Retinal pigment epithelial cell (primary cell): ENCODE measurements at places on chromosomes 5 and 9.

DNA sequence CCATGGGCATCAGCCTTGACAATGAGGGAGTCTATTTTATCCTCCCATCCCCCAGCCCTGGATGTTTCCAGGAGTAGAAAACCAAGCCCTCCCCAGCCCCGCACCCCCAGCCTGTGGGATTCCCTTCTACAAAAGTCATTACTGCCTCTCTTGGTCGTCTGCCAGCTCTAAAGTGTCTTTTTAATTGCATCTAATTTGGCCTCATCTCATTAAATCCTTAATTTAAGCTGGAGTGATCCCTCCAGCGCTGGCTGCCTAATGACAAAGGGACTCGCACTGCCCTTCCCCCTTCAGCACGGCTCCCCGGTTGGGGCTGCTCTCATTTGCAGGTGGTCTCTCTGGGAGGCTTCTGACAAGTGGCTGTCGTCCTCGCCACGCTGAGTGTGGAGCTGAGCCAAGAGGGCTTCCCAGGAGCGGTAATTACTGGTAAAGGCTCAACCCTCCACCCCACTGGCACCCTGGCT, 107.9 kb upstream of the ALDH1B1 start:
- no peak for DNase-seq

GRCh38 chr9:89154218-89154617, 24.4 kb downstream of the SHC3 start:
- no peak for DNase-seq

DNA sequence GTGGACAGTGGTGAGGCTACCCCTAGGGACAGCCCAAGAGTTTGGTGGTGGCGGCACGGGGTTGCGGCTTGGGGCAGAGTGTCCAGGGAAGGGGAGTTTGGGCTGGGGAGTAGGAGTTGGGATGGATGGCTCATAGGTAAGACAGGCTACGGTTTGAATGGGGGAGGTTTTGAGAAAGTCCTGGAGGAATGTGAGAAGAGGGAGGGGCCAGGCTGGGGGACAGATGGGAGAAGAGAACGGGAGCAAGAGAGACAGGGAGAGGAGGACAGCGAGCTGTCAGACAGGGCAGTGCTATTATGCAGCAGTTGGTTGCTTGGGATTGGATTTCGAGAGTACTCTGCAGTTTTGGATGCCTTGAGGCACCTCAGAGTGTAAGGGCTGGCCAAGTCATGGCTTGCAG, 24.5 kb downstream of the PSD2 start:
- DNase-seq: no peak

- DNase-seq: peak; percentile 28
Measured at GRCh38 chr5:67693956-67694809, 497.6 kb upstream of the CD180 start.

DNA sequence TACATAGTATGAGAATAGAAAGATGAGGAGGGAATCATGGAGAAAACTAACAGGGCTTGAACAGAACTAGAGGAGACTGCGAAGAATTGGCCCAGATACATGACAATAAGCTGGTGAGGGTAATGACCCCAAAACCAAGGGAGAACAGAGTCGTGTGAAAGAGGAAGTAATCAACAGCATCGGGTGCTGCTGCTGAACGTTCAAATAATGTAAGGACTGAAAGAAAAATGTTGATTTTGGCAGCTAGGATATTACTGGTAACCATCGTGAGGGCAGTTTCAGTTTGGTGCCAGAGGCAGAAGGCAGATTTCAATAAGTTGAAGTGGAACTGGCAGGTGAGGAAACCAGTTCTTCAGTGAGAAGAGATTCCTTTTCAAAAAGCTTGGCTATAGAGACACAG, 66.8 kb upstream of the SMC2 start:
- DNase-seq: no peak

- DNase-seq: no peak
Measured at GRCh38 chr5:67515762-67516161, 319.2 kb upstream of the CD180 start.

DNA sequence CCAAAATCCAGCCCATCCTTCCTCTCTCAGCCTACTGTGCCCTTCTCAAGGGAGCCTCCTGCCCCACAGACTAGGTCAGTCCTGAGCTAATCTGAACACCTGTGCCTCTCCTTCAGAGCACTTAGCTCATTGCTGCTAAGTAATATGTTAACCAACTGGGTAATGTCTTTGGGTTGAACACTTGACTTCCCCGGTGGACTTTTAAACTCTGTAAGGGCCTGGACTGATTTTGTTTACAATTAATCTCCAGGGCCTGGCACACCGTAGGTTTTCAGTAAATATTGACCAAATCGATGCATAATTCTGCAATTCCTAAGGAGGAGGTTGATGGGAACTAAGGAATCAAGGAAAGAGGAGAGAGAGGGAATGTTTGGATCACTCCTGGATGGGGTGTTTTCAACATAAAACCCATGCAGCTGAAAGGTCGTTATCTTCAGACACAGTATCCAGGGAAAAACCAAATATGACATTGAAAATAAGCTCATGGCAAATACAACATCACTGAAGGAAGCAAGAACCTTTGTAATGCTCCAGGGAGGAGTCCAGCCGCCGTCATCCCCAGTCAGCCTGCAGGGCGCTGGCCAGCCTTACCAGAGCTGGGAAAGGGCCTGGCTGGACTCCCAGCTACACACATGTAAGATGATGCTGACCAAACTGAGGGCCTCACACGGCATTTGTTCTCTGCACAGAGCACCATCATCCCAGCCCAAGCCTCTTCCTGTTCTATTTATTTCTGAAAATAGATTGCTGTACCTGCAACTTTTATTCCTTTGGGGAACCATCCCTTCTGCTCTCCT, 166.3 kb downstream of the C5orf15 start:
- DNase-seq: no peak

GRCh38 chr9:135592625-135593024, 31.1 kb downstream of the PAEP start:
- DNase-seq: no peak

GRCh38 chr5:133778636-133779035, 166.3 kb upstream of the FSTL4 start:
- DNase-seq: no peak

- peak; percentile 59 for DNase-seq
Measured at GRCh38 chr9:111728617-111729366, 65.9 kb downstream of the SHOC1 start.

DNA sequence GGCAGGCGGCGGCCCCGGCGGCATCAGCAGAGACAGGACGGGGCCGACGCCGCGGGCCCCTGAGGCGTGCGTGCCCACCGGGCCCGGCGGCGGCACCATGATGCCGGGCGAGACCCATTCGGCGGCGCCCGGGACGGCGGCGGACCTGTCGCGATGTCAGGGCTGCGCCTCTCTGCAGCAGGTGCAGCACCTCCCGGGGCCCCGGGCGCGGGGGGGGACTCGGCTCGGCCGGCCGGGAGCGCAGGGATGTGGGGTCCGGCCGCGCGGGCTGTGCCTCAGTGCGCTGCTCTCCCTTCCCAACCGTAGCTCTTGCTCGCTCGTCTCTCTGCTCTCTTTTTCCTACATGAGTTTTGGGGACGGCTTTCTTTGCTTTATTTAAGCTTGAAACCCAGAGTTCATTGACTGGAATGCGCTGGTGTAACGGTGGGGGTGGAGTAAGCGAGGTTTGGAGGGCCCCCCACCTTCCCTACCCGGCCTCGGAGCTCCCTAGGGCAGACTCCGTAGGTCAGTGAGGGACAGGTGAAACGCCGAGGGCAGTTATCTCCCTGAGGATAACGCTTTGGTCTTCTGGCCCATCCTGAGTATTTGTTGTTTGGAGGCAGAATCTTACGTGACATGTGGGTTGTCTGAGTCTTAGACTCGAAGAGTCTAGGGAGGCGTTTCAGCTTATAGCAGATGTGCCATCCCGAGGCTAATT, 490 bp downstream of the ICE1 start:
- no peak for DNase-seq

GRCh38 chr5:152855441-152855840, 450.4 kb upstream of the NMUR2 start:
- no peak for DNase-seq

GRCh38 chr9:113592876-113593575, 129.5 kb downstream of the RGS3 start:
- DNase-seq: no peak

DNA sequence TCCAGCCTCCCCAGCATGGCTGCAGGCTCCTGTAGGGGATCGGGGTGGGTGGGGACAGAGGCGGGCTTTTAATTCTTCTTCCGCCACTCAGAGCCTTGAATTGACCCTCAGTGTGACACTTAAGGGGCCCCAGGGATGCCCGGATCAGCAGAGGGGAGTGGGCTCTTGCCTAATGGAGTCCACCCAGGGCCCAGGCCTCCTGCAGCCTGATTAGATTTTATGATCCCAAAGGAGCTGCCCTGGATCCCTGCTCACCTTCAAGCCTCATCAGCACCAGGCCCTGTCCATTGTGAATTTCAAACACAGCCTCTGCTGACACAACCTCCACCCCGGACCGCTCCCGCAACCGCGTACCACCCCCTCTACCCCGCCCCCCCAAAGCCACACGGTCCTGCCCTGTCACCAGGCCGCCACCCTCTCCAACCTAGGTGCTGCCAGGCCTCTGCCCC, 214.1 kb upstream of the IER5L start:
- DNase-seq: no peak

GRCh38 chr5:59769832-59770231, 123.7 kb downstream of the PDE4D start:
- DNase-seq: no peak

DNA sequence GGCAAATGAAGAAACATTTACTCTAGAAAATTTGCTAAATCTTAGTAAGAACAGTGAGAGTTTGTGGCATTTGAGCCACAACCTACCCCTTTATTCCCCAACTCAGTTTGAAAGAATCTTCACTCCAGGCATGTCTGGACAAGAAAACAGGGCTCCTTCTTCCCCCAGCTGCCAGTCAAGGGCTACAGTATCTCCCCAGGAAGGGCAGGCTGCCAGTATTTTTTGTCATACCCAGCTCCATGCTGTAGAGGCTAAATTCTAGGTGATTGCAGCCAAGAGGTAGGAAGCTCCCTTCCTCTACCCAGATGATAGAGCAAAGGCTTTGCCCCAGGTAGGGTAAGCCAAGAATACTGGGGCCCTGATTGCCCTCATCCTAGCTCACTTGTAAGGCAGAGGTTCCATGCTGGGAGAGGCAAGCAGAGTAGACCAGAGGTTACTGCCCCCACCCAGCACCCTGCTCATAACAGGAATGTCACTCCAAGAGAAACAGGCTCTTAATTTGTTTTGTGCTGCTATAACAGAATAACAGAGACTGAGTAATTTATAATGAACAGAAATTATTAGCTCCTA, 20.0 kb upstream of the GRPEL2 start:
- DNase-seq: no peak

GRCh38 chr9:121999556-121999955, 93.6 kb downstream of the TTLL11 start:
- no peak for DNase-seq

DNA sequence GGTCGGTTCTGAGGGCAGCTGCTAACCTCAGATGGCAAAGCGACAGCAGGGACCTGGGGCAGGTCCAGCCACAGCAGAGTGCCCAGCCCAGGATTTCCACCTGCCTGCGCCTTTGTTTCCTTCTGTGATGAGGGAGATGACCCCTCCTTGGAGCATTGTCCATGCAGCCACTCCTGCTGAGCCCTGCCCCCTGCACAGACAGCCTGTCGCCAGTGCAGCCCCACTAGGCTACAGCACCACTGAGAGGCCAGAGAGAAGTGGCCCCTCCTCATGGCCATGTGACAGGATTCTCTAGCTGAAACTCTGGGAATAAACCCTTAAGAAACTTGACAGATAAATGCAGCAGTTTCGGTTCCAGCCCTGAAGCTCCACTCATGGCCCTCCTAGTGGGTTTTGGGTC, 10.5 kb upstream of the MRNIP start:
- DNase-seq: no peak

DNA sequence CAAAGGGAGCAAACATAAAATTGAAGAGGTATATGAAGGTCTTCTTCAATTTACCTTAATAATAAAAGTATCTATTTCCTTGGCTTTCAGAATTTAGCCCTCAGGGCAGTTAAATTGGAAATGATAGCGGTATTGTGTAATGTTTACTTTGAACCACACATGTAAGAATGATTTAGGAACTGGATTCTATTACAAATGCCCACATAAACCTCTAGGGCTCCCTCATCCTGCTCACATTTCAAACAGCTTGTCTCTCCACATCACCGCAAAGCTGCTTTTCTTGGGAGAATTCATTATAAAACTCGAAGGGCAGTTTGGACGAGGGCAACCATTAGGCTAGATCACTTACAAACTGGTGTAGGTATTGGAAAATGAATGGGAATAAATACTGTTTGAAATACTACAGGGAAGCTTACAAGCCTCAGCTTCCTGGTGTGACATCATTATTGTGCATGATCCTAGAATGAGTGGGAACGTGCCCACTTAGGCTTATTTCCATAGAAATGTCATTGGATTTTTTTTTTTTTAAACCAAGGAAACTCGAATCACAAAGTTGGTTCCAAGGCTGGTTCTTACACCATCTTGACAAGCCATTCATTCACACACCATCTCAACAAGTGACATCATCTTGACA, 47.3 kb downstream of the MTRR start:
- no peak for DNase-seq

- DNase-seq: no peak
Measured at GRCh38 chr9:130665029-130665430, 636 bp downstream of the PRDM12 start.

GRCh38 chr5:40585537-40586267, 94.0 kb upstream of the PTGER4 start:
- DNase-seq: no peak

DNA sequence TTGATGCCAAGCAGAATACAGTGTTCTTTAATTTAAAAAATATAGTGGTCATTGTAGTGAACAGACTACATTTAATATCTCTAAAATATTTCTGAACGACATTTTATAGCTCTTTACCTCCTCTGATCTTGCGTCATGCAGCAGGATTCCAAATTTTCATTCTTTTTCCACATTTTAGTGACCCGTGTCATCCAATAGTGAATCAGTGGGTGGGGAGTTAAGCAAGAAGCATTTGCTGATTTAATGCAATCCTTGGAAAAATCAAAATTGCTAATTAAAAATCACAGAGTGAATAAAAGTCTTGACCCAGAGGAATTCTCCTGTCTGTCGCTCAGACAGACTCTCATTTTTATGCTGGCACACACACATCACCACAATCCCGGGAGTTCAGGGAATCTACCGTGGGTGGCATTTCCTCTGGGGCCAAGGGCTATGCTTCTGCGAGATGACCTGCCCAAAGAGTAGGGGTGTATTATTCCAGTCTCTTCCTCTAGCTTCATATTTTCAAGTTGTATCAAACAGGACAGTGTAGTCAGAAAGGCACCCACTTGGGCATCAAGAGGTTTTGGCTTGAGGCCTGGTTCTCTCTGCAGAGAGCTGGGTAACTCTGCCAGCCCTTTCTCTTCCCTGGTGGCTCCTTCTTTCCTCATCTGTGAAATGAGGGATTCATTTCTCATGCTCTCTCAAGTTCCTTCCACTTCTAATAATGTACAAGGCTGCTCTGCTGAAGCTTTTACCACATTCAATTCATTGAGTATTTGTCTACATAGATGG, 24.8 kb upstream of the OTP start:
- no peak for DNase-seq
